Midbrain (tissue), 1 donor: ENCODE measurements at places on chromosomes 7 and 10.

DNA sequence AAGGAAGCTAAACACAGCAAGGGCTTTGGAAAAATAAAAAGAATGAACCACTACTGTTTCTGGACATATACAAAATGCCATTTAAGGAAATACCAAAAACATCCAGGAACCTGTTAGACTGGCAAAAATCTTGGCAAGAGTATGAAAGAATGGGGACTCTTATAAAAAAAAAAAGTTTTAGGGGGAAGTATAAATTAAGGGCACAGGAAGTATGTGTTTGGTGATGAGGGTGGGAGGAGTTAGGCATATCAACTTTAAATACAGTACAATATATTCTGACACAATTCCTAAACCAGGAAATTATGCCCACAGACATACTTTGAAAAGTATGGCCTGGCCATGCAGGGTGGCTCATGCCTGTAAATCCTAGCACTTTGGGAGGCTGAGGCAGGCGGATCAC is 74.2 kb downstream of the WAPL start:
- DNase-seq = no peak

- no peak for DNase-seq
Observed at GRCh38 chr7:80981405-80981804, 62.6 kb upstream of the SEMA3C start.

DNA sequence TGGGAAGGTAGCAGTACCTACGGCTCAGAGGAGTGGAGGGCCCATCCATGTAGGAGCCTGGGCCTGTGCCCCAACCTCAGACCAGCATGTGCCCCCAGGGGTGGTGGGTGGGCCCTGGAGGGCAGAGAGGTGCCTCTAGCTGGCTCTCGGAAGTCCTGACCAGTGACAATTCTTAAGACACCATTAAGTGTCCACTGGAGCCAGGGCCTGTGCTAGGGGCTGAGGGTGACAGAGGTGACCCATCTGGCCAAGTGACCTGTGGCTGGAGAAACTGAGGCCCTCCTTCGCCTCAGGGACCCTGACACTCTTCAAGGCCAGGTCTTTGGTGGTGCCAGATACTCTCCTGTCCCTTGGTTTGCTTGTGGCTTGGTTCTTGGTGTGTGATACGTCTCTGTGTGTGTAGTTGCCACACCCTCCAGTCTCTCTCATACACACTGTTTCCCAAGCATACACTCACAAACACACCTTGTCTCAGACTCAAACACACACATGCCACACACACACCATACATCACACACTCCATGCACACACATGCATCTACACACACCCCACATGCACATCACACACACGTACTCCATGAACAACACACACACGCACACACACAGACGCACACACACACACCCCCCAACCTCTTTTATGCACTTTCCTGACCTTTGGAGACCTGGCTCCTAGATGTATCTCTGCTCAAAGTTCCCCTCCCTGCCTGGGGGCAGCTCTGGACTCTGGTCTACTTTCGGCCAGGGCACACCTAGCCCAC is 897 bp upstream of the RAMP3 start:
- DNase-seq = no peak

DNA sequence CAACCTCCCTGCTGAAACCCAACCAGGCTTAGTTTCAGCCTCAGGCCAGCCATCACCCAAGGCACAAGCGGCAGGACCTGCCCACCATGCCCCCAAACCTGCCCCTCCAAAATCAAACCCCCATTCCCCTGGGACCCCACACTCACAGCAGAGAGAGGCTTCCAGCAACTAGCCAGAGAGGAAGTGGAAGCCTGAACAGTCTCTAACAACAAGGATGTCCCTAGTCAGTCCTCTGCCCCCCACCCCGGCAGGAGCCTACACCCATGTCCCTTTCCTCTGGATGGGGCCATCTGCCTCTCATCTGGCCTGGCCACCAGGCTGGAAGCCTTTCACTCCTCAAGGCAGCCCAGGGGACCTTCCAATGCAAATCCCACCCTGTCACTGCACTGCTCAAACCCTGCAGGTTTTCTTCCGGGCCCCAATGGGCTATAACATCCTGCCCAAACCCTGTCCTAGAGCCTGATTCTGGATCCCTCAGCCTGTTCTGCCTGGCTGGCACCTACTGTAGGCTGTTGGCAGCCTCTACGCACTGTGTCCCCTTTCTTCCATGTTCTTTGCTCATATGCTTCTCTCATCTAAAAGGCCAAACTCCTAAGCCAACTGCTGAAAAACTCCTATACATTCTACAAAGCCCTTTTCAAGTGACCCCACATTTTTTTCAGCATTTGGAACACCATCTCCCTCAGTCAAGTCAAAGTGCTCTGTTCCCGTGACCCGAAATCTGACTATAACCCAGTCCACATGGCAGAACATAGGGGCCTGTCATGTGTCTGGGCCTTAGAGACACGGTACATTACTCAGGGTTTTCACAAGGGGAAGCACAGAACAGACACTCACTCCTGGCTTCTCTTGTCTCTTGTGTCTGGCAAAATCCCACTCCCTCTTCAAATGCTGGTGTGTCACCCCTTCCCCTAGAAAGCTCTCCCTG is 253.3 kb downstream of the TNS3 start:
- no peak for DNase-seq
